CD4-positive, alpha-beta T cell treated with Interleukin-6 at 100 ng/mL for 8 hours (primary cell): ENCODE measurements at places on chromosomes 3 and 15.

DNA sequence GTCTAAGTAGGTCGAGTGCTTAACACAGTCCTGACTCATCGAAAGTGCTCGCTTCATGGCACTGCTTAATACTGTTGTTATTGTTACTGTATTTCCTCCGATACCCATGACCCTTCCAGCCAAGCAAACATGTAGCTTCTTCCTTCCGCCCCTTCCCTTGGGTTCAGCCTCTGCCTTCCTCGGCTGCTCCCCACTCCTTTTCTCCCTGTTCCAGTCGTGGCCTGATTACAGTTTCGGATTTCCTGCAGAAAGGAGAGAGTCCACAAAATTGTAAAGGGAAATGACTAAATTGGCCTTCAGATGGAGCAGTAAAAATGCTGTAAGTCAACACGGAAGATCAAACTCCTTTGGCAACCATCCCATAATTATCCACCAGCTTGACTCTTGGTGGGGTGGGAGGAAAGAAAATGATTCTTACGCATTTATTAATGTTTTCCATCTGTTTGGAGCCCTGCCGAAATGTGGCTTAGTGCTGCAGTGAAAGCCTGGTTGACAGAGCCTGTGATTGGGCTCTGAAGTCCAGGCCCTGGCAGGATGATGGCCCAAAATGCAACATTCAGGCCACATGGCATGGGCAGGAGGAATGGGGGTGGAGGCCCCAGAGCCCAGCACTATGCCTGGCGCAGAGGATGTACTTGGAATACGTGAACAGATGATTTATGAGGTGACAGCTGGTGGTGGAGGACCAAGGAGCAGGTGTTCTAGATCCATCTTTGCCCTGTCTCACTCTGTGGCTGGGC is 37.6 kb downstream of the FAM3D start:
- no peak for DNase-seq

DNA sequence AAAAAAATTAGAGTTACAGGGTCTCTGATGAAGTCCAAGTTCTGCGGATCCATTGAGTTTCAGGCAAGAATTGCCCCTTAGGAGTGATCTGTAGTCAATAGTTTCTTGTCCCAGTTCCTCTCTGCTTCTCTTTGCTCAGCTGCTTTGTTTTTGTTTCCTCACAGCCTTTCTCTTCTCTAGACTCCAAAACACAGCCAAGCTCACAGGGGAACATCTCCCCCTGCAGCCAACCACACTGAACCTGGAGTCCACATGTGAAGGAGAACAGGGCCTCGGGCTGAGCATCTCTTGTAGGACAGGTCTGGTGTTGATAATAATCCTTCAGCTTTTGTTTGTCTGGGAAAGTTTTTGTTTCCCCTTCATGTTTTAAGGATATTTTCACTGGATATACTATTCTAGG is 202.6 kb upstream of the ATP10A start:
- no peak for DNase-seq

DNA sequence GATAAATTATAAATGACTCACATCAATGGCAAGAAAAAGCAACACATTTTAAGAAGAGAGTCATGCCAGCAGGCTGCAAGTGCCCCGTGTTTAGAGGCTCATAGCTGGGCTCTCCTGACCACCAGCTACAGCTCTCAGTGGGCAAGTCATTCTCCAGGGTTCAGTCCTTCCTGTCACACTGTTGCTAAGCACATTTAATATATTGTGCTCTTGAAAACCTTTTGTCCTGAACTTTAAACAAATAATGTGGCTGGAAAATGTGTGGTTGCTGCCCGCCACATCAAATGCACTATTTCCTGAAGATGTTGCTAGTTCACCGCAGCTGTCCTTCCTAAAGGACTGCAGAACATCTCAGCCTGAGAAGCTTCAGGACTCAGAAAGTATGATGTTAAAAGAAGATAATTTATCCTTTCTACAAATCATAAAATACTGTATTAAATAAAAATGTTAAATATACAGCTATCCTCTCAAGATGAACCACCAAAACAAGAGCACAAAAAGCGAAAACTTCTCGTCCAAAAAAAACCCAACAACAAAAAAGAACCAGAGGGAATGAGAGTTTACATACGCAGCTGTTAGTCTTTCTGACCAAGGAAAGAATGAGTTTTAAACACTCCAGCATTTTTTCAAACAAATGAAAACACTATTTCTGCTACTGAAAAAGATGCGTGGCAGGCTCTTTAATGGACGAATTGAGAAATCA is 951 bp downstream of the TARS3 start:
- DNase-seq, result peak; percentile 17

GRCh38 chr15:26662283-26662682 is 110.6 kb downstream of the GABRB3 start:
- no peak for DNase-seq

- no peak for DNase-seq
Measured at GRCh38 chr3:52248165-52248541, 2.6 kb downstream of the PPM1M start.
